ENCODE measurements at places on chromosomes 5 and 9.

DNA sequence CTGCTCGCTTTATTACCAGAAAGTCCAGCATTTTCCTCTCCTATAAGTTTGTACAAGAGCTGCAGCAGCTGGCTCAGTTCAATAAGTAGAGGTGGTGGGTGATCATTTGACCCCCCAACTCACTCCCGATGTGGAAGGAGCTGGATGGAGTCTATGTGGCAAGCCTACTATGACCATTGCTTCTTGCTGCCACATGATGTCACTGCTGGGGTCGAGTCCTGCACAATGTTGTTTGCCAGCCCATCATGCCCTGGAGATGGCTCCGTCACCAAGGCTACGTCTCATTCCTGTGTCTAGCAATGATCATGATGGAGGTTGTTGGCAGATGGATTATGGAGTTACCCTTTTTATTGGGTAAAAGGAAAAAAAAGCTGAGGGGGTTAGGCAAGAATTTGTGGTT is 266.3 kb downstream of the PSAT1 start:
- no peak for ATAC-seq

DNA sequence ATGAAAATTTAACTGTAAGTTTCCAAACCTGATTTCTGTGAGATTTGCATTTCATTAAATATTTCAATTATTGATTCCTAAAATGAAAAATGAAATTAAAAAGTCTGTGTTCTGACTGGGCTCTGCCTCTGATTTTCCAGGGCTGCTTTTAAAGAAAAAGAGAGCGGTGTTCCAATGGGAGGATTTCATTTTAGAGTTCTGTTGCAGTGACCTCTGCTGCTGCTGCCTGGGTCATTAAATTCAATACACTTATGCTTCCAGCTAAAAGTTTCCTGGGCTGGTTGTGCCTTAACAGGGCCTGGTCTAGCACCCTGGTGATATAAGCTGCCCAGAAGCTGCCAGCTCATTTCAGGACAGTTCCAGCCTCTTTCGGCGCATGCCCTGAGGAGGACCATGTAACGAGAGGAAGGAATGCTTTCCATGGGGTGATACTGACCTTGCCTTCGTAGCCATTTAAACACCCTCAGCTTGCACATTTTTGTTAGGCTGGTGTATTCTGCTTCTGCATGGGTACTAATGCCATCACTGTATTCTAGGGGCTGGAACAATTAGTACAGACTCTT is 93.3 kb downstream of the TMEM174 start:
- peak; percentile 47 for ATAC-seq

DNA sequence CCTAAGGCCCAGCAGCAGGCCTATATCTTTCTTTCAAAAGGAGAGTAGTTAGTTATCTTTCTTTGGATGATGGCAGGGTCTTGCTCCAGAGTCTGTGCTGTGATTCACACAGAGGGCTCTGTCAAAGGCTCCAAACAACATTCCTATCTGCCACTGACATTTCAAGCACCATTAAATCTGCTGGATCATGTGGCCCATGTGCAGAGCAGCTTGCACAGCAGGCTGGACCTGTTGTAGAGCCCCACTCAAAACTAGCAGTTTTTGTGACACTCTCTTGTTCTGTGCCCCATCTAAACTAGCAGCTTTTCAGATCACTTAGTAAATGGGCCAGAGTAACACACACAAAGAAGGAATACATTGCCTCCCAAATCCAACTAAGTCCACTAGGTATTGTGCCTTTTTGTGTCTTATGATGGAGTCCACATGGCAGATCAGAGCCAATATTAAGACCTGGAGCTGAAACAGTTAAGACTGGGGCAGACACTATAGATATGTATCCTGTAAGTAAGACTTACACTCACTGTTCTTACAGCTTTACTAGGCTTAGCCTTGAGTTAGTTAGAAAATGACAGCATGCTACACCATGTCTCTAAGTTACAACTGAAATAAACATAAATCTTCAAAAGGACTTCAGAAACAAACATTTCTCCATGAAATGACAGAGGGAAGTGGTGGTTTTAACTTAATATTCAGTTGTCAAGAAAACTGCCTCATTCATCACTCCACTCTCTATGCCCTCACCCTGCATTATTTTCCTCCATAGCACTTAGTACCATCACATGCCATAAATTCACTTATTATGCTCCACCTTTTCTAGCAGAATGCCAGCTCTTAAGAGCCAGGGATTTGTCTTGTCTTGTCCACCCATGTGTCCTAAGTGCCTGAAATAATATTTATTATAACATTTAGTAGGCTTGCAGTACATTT is 400.9 kb downstream of the RAB3C start:
- ATAC-seq = peak; percentile 66

- ATAC-seq = no peak
Observed at GRCh38 chr5:133397990-133398645, 214.2 kb downstream of the FSTL4 start.

DNA sequence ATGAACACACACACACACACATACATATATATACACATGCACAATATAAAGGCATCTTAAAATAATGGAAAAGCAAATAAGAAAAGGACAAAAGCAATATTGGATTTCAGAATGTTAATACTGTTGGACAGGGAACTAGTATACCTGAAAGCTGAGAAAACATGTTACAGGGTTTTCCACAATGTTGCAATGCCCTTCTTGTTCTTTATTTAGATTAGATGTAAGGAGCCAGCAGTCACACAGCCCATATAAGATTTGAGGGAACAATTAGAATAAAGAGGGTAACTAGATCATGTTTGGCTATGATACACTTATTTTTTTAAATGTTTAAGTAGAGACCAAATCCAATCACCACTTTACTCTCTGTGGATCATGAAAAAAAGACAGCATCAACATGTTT is 61.7 kb downstream of the SH3TC2 start:
- no peak for ATAC-seq

DNA sequence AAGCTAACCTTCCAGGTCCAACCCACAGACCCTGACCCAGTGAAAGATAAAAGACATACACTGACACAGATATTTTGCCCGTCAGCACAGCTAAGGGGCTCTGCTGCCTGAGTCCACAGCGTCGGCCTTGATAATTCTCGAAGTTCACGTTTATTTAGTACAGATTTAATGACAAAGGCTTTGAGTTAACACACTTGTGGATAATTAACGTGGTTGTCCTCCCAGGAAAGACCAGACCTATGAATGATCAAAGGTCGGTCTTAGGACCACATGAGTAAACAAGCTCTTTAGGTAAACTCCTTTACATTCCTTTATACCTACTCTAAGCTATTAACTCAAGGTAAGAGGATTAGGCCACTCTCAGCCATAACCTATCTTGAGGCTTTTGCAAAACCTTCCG is 11.3 kb upstream of the TEX10 start:
- no peak for ATAC-seq

DNA sequence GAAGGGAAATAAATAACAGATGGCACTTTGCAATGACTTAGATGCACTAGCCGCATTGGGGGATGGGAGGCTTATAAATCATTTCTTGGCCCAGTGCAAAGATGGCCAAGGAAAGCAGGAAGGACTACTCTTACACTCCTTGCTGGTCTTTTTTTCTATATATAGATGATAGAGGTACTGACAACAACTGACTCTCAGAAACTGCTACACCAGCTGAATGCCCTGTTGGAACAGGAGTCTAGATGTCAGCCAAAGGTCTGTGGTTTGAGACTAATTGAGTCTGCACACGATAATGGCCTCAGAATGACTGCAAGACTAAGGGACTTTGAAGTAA is 1.7 kb downstream of the CCNG1 start:
- no peak for ATAC-seq

DNA sequence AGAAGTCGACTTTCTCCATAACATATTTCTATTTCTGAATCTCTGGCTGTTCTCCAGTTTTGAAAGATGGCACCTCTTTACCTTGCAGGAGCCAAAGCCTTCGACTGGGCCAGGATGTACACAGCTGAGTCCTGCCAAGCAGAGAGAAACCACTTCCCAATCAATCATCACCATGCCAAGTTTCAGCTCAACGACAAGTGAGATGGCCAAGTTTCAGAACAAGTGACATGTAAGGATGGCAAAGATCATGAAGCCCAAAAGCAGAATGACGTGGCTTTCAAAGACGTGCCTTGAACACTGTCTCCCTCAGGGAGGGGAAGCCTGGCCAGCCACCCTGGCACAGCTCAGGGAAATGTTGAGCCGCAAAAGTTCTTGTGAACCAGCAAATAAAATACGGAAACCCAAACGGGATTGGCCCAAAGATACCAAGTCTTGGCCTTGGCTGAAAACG is 17.7 kb downstream of the STK10 start:
- no peak for ATAC-seq

DNA sequence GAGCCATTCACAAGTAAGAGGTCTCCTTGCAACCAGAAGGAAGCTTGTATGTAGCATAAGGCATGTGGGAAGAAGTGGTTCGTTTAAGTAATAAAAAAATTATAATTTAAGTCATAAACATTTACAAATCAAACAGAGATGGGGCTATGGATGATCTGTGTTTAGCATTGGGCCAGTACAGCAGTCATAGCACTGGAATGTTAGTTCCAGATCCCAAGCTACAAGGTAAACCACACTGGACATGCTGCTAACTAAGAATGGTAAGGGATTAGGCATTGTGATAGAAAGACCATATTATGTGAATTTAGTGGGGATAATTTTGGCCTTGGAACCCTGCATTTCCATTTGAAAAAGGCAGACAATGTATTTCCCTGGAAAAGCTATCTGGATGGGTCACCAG is 170.4 kb upstream of the KCNN2 start:
- no peak for ATAC-seq

GRCh38 chr9:124664143-124664542 is 107.0 kb downstream of the NR6A1 start:
- no peak for ATAC-seq

- ATAC-seq = no peak
Observed at GRCh38 chr9:130867556-130867955, 29.1 kb downstream of the QRFP start.

GRCh38 chr9:22416692-22417060 is 29.9 kb upstream of the DMRTA1 start:
- ATAC-seq = no peak

DNA sequence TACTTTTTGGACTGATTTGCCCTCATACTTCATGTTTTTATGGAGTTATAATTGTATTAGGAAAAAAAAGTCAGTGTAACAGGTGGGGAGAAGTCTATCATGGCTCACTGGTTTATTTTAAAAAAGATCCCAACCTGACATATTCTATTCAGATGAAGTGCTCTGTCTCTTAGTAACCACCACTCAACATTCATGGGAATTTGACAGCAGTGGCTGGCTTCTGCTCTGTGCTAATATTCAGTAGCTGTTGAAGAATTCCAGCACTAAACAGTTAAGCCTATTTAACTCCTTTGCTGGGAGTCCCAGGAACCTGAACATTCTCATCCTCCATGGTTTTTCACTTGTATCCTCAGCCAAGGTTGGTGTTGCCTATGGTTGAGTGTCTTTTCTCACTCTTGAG is 23.1 kb downstream of the CMYA5 start:
- no peak for ATAC-seq

- no peak for ATAC-seq
Observed at GRCh38 chr5:10559871-10560270, 4.0 kb upstream of the ANKRD33B start.

GRCh38 chr5:111703662-111704061 is 53.3 kb downstream of the NREP start:
- no peak for ATAC-seq

DNA sequence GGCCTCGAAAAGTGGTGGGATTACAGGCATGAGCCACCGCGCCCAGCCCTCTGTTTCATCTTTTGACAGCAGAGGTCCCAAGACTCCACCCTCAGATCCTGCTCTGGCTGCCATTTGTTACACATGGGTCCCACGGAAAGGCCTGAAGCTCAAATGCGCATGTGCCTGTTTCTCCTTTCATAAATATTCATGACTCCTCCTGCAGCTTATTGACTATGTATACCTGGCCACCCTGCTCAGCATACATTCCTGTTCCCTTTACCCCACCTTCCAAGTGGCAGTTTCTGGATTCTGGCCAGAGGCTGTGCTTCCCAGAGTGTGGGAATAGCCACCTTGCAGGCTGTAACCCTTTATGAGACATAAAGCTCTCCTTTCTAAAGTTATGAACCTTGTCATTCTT is 46.5 kb downstream of the AUH start:
- peak; percentile 93 for ATAC-seq

DNA sequence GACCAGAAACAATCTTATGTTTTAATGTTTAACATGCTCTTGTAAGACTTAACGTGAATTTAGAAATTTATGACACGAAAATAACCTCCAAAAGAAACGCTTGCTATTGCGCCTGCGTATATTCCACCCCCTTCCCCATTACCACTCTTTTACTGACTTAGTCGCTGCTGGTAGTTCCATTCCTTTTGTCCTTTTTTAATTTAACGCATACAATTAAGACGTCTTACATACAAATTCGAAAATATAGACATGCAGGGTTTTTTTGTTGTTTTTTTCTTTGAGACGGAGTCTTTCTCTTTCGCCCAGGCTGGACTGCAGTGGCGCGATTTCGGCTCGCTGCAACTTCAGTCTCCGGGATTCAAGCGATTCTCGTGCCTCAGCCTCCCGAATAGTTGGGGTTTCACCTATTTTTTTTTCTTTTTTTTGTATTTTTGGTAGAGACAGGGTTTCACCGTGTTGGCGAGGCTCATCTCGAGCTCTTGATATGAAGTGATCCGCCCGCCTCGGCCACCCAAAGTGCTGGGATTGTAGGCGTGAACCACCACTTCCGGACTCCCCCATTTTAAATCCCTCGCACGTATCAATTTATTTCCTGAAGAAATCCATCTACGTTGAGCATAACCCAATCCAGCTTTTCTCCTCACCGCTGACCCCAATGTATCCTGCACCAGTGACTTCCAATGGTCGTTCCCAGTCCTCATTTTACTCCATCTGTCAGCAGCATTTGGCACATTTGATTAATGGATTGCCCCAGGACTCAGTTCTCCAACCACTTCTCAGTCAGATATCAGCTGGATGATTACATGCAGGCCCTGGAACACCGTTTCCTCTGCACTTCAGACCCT is 684 bp upstream of the MED7 start:
- peak; percentile 30 for ATAC-seq

DNA sequence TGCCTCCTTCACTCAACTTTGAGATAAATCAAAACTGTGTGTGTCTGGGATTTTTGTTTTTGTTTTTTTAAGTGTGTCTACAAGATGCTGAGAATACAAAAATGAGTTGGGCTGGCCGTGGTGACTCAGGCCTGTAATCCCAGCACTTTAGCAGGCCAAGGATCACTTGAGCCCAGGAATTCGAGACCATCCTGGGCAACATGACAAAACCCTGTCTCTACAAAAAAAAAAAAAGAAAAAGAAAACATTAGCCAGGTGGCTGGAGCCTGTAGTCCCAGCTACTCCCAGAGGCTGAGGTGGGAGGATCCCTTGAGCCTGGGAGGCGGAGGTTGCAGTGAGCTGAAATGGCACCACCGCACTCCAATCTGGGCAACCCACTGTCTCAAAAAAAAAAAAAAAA is 21.0 kb downstream of the HNRNPK start:
- ATAC-seq = no peak

- ATAC-seq = no peak
Observed at GRCh38 chr5:79255786-79256557, 20.0 kb downstream of the JMY start.

GRCh38 chr9:130890870-130891687 is 5.5 kb downstream of the QRFP start:
- ATAC-seq = no peak

- ATAC-seq = no peak
Observed at GRCh38 chr9:101912698-101913097, 174.3 kb upstream of the GRIN3A start.

GRCh38 chr5:158100373-158100888 is 241.5 kb upstream of the CLINT1 start:
- no peak for ATAC-seq

- ATAC-seq = no peak
Observed at GRCh38 chr9:112789473-112789872, 38.9 kb downstream of the SNX30 start.

Data from motor neuron (in vitro differentiated cells).